ENCODE measurements at places on chromosomes 16 and 17. TPM values are rescaled to one million over a fixed set of nuclear protein-coding genes. Genes with fewer than 3 reads are reported as not detected.

Gene PPL
- total RNA-seq: 51.5 TPM

Gene CCDC78
- total RNA-seq: 3.8 TPM

Gene NME2
- 498 TPM for total RNA-seq

Gene CD300A
- not detected for total RNA-seq

Gene MYH2
- not detected for total RNA-seq

Gene C17orf113
- 0.17 TPM for total RNA-seq

Gene UTS2R
- 0.15 TPM for total RNA-seq

Gene SKAP1
- not detected for total RNA-seq

Gene WIPI1
- total RNA-seq: 186 TPM

Gene CLDN7
- 6.5 TPM for total RNA-seq

Gene OTOP2
- total RNA-seq: not detected

Gene NPTX1
- 230 TPM for total RNA-seq

Gene PCTP
- 18.9 TPM for total RNA-seq

Gene TNFRSF17
- total RNA-seq: not detected

Gene NETO2
- 4.3 TPM for total RNA-seq

Gene KRT31
- not detected for total RNA-seq

Gene MT4
- total RNA-seq: not detected

Gene IKZF3
- total RNA-seq: not detected

Gene SSTR5
- not detected for total RNA-seq
